ENCODE measurements at places on chromosomes 7 and 10.

GRCh38 chr7:7698930-7699329 is 19.5 kb downstream of the RPA3 start:
- no peak for DNase-seq

GRCh38 chr10:88555190-88555908 is 27.8 kb downstream of the RNLS start:
- DNase-seq: no peak

DNA sequence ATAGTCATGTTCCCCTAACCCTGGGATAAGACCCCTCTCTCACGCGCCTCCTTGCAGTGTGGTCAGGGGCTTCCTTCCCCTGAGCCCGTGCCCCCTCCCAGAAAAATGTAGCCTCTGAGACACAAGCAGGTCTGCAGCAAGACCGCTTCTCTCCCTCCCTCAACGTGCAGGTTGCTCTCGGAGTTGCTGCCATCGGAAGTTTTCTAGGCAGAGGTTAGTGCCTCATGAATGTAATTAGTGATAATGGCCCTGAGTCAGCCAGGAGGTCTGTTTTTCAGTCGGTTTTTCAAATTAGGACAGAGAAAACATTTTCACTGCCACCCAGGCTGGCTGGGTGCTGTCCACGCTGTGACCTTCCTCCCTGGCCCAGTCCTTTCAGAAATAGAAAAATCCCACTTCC is 43.2 kb upstream of the PRLHR start:
- DNase-seq: no peak

DNA sequence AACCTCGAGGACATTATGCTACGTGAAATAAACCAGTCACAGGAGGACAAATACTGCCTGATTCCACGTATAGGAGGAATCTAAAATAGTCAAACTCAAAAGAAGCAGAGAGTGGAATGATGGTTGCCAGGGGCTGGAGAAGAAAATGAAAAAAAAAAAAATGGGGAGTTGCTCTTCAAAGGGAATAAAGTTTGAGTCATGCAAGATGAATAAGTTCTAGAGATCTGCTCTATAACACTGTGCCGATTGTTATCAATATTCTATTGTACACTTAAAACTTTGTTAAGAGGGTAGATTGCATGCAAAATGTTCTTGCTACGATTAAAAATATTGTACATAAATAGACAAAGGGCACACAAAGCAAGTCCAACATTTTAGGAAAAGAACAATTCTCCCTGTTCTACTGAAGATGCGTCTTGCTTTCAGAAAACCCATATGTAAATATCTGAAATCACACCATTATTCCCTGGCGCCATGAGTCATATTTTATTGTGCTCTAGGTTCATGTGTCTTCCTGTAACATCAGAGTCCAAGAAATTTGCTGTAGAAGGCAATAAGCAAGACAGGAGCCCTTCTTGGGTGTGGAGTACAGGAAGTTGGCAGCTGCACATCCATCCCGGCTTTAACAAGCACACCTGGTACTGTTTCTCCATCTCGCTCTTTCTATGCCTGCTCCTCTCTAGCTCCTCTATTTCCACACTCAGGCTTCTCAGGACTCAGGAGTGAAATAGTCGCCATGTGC is 145.9 kb downstream of the GFRA1 start:
- no peak for DNase-seq
